ENCODE measurements at places on chromosomes 7 and 10.

GRCh38 chr7:130649004-130649790, 19.4 kb downstream of the COPG2 start:
- DNase-seq = no peak

GRCh38 chr10:1932692-1933094, 195.4 kb upstream of the ADARB2 start:
- no peak for DNase-seq

GRCh38 chr7:79494046-79494445, 40.6 kb upstream of the MAGI2 start:
- no peak for DNase-seq

GRCh38 chr7:1385809-1386622, 73.3 kb downstream of the MICALL2 start:
- DNase-seq = no peak

- DNase-seq = no peak
Observed at GRCh38 chr10:89122433-89123051, 84.6 kb downstream of the CH25H start.

- DNase-seq = no peak
Observed at GRCh38 chr10:51321300-51321699, 247.0 kb downstream of the PRKG1 start.

- DNase-seq = no peak
Observed at GRCh38 chr7:116631676-116632075, 40.3 kb upstream of the MET start.

DNA sequence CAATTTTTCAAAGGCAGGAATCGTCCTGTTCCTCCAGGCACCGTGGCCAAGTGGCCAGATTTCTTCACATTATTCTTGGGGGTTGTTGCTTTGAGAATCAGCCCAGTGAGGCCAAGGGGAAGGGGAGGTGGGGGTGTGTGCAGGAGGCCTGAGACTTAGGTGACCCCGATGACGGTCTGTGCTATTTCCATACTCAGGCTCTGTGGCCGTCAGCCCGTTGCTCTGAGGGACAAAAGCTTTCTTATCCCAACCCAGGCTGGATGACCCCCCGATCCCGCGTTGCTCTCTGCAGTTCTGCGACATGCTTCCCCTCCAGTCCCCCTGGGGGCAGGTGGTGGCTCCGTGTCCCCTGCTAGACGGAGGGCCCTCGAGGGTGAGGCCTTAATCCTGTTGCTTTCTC, 14.2 kb downstream of the DOCK1 start:
- no peak for DNase-seq

DNA sequence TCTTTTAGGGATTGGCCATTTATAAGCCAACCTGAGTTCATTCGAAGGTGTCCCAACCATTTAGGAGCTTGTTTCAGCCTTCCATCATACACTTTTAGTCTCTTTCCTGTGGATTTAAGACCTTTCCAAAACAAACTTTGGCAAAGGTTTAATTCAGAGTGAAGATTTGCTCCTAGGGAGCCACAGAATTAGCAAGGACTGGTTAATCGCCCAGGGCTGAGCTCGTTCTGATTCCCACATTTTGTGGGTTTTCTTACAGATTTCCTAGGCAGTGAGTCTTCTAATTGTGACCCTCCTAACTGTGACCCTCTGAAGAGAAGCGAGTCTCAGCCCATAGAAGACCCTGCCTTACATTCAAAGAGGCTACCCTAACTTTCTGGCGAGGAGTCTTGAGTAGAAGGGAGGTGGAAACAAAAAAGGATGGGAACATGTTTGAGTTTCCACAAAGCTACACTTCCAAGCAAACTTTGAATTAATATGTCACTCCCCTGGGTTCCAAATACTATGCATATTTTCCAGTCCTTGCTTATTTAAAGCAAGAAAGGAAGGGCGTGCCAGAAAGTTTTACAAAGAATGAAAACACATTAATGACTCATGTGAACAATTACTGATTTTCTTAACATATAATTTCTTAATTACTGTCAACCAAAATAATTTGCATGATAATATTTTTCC, 118.3 kb downstream of the ARID5B start:
- DNase-seq = no peak

DNA sequence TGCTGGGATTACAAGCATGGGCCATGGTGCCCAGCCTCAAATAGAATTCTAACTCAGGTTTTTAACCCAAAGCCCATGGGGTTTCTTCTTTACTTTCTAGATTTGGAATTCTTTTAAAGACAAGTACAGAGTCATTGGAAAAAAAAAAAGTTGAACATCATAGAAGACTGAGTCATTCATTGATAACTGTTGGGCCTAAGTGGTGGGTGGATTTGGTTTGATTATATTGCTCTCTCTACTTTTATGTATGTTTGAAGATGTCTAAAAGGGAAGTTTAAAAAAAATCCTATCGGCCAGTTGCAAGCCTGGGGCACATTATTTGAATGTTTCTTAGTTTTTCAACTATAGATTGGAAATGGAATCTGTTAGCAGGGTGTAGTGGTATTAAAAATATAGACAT, 49.7 kb downstream of the INPP5F start:
- DNase-seq = no peak

DNA sequence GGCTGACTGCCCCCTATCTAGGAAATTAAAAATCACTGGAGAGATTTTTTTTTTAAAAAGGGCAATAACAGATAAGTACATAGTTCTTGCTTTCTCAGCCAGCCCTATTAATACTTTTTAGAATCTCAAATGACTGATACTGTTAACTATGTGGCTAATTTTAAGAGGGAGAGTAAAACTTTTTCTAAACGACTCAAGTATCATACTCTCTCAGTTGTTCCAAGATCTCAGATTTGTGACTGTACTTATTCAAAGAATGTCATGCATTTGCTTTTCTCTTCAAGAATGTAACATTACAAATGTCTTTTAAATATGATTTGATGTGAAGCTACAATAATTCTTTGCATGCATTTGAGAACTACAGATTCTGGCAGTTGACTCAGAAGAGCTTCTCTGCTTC, 55.4 kb upstream of the RAB11FIP2 start:
- DNase-seq = no peak

DNA sequence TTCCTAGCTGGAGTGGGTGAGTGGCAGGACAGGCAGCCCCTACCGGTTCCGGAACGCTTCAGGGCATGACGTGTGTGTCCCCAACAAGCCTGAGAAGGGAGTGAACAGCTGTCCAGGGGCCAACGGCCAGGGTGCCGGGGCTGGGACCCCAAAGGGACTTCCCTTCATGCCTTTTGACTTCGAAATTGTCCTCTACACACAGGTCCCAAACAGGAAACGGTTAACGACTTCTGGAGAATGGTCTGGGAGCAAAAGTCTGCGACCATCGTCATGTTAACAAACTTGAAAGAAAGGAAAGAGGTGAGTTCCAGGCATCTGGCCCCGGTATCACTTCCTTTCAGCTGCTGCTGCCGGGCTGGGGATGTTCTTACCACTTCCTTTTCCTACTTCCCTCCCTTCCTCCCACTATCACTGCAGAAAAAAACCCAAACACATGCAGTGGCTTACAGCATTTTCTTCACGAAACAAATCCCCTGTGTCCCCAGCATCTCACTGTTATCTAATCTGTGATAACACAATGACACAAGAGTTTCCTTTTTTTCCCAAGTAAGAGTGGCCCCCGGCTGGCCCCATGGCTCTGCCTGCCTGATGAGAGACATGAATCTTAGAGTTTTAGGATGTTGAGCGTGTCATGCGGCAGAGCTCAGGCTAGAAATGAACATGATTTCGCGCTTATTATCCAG, 63.2 kb downstream of the MKI67 start:
- DNase-seq = no peak

GRCh38 chr10:97876402-97876801, 26.8 kb downstream of the GOLGA7B start:
- DNase-seq = no peak

GRCh38 chr7:95246831-95247370, 77.4 kb downstream of the PON1 start:
- peak; percentile 59 for DNase-seq

GRCh38 chr10:97721871-97722780, 8.6 kb downstream of the MARVELD1 start:
- DNase-seq = no peak

DNA sequence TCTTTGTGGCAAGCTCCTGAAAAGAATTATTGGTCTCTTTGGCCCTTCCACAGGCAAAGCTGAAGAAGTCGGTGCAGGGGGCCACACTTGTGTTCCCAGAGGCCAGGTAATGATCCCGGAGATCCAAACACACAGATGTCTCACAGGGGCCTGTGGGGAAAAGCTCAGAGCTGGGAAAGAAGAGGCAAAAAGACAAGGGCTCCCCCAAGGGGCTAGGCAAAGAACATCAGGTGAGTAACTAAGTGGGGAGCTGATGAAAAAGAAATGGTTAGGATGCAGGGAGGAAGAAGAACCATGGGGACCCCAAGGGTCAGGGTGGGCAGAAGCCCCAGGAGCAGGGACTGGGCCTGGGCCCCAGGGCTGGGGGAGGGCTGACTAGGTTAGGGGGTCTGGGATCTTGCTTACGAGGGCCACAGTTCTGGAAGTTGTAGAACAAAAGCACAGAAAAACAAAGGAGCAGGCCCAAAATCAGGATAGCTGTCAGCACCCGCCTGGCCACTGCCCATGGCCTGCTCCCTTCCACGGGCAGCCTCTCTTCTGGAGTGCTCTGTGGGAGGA, 1.1 kb downstream of the KEL start:
- no peak for DNase-seq

Data from retina (tissue), 1 donor.